ENCODE measurements at places on chromosomes 7 and 10. TPM values are rescaled to one million over a fixed set of nuclear protein-coding genes. Genes with fewer than 3 reads are reported as not detected.

GRCh38 chr10:14072541-14072940, 258.2 kb downstream of the FRMD4A start:
- DNase-seq, result peak; percentile 58

DNA sequence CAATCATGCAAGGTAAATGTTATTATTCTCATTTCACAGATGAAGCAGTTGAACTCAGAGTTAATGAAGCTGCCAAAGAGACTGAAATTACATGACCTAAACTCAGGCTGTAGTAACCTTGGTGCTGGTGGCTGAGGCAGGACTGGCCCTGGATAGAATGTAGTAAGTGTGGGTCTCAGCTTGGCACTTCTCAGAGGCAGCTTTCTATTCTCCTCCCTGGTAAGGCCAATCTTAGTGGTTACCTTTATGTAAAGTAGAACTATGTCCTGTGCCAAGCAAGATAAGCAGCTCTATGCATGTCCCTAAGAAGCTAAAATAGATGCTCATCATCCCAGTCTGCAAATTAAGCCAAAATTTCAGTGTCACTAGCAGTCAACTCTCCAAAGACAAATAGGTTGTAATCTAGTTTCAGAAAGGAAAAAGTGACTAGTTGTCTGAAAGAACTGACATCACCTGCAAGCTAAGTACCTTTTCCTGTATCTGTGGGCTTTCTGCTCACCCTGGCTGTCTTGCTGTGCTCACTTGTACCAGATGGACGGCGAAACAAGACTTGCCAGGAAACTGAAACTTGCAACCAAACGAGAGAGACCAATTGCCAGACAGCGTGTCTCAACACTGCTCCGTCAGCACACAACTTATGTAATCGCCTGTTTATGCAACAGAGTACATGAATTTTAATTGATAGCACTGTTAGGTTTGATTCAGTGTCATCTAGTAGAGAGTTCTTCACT, 43.7 kb downstream of the CH25H start:
- no peak for DNase-seq

DNA sequence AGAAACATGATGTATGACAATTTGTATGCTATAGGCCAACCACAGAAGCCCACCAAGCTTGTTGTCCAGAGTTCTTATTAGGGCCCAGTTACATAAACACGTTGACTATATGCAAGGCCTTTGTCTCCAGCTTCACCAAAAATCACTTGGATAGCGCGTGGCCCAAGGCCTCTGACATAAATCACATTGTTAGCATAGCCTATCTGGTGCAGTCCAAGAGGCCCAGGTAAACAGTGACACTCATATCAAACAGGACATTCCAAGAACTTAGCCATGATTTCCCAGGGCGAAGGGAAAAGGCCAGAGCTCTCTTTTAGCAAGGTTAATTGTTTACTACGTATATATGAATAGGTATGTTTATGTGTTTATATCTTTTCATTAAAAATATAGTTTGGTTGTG, 337.2 kb upstream of the CELF2 start:
- DNase-seq, result no peak

GRCh38 chr7:147982307-147982706, 608.3 kb upstream of the C7orf33 start:
- DNase-seq, result no peak

GRCh38 chr7:105935250-105935649, 27.8 kb upstream of the CDHR3 start:
- DNase-seq, result no peak

- DNase-seq, result no peak
Measured at GRCh38 chr7:14734839-14735321, 167.7 kb downstream of the DGKB start.

Gene AOAH
- total RNA-seq, result not detected

Gene RBP3
- not detected for total RNA-seq

Gene DOCK1
- total RNA-seq, result 81.5 TPM

- DNase-seq, result no peak
Measured at GRCh38 chr10:1648648-1649047, 88.7 kb downstream of the ADARB2 start.

Gene STAG3
- total RNA-seq, result 0.20 TPM

- DNase-seq, result no peak
Measured at GRCh38 chr7:111588065-111588433, 25.8 kb upstream of the IMMP2L start.

- DNase-seq, result no peak
Measured at GRCh38 chr10:8405596-8405995, 351.1 kb downstream of the GATA3 start.

GRCh38 chr7:15068324-15068723, 165.8 kb upstream of the DGKB start:
- no peak for DNase-seq

DNA sequence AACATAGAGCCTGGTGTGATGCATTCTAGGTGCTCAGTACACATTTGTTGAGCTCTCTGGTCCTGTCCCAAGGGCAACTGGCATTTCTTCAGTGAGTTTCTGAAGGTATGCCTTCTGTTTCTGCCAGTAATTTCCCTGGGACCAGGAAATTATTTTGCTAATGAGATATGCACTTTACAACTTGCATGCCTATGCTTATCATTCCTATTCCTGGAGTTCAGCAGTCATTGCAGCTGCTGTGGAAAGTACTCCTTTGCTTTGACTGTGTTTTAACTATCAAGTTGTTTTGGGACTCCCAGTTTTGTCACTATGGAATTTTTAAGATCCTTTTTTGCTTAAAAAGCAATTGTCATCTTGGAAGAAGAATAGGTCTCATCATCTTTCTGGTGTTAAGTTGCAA, 283.0 kb downstream of the BBS9 start:
- no peak for DNase-seq

DNA sequence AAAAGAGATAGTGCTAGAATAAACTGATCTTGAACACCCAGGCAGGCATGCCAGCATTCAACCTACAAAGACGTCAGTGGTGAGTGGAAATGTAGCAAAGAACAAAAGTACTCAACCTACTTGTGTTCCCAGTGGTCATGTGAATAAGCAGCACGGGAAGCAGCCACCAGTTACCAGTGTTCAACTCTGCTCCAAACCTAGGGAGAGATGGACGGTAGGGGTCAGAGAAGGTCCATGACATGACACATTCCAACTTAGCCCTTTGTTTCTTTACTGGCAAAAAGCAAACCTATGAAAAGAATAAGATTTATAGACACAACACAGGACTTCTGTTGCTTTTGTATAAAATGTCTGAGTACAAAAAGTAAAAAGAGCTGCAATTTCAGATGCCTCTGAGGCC, 511.4 kb downstream of the XPNPEP1 start:
- no peak for DNase-seq

DNA sequence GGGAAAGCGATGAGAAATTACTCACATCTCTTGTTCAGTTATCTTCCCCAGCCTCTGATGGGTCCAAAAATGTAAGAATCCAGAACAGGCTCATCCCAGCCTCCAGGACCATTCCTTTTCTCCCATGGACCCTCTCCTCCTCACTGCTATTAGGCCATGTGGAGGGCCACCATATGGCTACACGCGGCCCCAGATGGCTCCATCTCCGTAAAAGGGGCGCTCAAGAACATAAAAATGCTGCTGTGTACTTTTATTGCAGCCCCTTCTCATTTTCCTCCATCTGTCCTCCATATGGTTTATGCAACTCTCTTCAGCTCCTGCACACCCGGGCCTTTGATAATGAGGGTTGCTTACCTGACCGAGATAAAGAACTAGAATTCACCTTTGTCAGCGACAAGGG, 166.2 kb downstream of the RAPGEF5 start:
- no peak for DNase-seq

GRCh38 chr10:29830531-29831512, 196.1 kb upstream of the SVIL start:
- DNase-seq, result no peak

- DNase-seq, result no peak
Measured at GRCh38 chr10:132272231-132272971, 35.3 kb downstream of the STK32C start.

GRCh38 chr7:69109246-69109645, 489.0 kb upstream of the AUTS2 start:
- no peak for DNase-seq

DNA sequence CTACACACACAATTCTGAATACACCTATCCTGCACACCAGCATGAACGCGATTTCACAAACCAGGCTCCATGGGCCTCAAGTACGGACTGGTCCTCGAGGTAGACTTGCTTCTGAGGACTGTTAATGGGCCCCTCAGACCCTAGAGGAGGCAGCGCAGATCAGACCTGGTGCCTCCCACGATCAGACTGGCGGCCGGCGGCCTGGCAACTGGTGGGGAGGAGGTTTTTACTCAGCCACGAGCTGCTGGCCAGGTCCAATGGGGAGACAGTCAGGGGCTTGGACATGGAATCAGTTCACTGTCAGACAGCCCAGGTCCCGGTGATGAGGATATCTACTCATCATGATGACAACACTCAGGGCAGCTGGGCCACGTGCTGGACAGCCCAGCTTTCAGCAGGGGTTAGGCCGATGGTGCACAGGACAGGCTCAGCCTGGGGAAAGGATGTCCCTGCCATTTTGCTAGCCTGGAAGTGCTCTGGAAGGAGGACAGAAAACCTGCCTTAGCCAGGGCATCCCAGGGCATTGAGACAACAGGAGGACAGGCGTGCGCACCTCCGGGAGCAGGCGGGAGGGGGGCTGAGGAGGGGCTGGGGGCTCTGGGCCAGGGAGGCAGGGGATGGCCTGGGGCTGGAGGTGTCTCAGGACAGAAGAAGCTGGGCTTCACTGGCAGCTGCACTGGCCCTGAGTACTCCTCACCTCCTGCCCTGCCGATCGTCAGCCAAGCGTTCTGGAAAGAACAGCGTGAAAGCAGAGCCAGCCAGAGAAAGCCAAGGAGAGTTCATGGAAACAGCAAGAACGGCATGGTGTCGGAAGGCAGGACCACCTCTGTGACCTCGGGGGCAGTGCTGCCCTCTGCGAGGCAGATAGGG, 48.0 kb upstream of the RASGEF1A start:
- DNase-seq, result no peak

DNA sequence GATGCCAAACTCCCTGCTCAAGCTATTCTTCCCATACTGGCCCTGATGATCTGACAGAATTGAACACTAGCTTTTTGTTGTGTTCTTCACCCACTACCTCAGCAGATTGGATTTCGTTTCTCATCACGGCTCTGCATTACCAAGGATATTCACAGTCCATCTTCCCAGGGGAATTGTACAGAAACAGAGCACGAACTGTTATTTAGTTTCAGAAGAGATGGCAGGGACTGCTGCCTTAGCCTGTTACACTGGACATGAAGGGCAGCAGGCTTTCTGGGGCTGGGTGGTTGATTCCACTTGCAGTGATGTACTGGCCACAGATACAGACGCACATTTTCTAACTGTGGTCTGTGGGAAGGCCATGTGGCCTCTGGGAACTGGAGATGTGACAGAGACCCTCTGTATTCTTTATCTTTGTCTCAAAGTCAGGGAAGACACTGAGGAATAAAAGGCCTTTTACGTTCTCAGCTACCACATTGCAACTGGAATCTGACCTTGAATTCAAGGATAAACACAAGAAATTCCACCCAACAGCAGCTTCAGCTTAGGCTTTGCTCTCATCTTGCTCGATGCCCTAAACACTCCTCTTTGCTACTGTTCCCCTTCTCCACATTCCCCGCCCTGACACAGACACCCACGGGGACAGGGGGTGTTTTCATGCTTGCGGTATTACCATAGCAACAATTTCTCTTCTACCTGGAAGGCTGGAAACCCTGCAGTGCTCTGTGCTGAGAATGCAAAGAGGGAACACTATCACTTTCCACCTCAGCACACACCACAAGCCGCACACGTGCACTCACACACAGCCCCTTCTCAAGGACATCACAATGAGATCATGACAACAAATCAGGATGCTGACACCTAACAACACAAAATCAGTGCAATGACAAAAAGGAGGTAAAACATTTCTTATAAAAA, 81.7 kb downstream of the RNF216 start:
- DNase-seq, result no peak

DNA sequence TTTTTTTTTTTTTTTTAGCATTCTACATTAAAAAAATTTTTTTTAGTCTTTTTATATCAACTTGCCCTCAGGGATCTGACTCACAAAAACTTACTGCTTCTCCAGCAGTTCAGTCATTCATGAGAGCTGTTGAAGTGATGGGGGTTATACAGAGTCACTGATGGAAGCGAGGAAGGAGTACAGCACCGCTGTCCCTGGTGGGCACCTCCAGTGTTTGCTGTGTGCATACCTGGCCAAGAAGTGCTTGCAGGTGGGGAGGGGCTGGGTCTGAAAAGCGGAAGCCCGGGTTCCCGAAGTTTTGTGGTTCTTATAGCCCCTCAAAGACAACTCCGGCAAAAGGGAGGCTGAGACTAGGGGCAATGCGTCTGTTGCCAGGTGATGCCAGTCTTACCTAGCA, 46.2 kb downstream of the MINDY4 start:
- no peak for DNase-seq

GRCh38 chr7:79462390-79462789, 8.9 kb upstream of the MAGI2 start:
- DNase-seq, result no peak

- DNase-seq, result no peak
Measured at GRCh38 chr10:103874730-103875129, 19.4 kb upstream of the SH3PXD2A start.

Gene GTF2I
- total RNA-seq, result 107 TPM

GRCh38 chr7:133183969-133184368, 68.9 kb upstream of the EXOC4 start:
- DNase-seq, result no peak

DNA sequence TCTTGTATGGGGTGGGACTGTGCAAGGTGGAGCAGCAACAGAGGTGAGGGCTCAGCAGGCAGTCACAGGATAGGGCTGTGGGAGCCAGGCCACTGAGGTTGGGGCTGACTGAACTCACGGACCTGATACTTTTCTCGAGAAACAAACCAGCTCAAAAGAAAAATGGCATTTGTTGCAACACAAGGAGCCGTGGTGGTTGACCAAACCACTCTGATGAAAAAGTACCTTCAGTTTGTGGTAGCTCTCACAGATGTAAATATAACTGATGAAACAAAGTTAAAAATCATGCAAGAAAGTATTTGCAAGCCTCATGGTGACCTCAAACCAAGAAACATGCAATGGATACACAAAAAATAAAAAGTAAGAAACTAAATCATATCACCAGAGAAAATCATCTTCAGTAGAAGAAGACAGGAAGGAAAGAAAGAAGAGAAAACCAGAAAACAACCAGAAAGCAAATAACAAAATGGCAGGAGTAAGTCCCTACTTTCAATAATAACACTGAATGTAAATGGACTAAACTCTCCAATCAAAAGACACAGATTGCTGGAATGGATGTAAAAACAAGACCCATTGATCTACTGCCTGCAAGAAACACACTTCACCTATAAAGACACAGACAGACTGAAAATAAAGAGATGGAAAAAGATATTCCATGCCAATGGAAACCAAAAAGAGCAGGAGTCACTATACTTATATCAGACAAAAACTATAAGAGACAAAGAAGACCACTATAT, 48.9 kb upstream of the DUSP5 start:
- no peak for DNase-seq

- DNase-seq, result peak; percentile 71
Measured at GRCh38 chr7:44565097-44565794, 8.5 kb downstream of the DDX56 start.

GRCh38 chr7:99024066-99024465, 119.8 kb downstream of the SMURF1 start:
- DNase-seq, result no peak

GRCh38 chr10:131513445-131513844, 201.9 kb upstream of the TCERG1L start:
- no peak for DNase-seq

Measured in lung microvascular endothelial cell (primary cell).